H9 (cell line): ENCODE measurements at places on chromosomes 13 and 19.

- H3K27me3 ChIP-seq, result no peaks in the 10 kb centered on the region
- DNase-seq, result no peak
- no peak overlapping the region for H3K4me3 ChIP-seq
- H3K4me1 ChIP-seq, result no peaks in the 10 kb centered on the region; the same call in 1 of the 2 replicates
- H3K27ac ChIP-seq, result no peak overlapping the region
Observed at GRCh38 chr13:77930430-77930829, 11.8 kb upstream of the EDNRB start.

DNA sequence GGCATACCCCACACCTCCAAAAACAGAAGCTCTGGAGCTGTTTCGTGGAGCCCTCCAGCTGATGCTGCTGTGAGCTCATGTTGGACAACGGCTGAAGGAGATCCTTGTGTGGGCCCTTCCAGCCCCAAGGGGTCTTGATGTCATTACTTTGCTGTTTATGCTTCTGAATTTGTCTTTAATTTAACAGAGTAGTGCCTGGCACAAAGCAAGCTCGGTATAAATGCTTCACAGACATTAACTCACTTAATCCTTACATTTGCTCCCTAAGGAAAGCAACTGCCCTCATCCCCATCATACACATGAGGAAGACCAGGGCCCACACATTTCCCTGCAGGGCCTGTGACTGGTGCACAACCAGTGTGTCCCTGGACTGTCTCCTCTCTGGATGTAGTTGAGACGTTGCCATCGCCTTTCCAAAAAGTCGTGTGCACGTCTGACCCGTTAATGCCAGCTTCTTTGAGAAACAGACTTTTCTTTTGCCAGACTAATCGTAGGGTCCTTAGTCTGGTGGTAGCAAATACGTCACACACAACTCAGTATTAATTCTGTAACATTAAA lies 7.6 kb downstream of the COL4A1 start:
- peaks cover 2% of the 10 kb centered on the region; the same call in 2 of the 3 replicates for H3K36me3 ChIP-seq
- no peak overlapping the region for H3K27ac ChIP-seq
- DNase-seq, result no peak
- H3K4me1 ChIP-seq, result no peaks in the 10 kb centered on the region; the same call in 1 of the 2 replicates
- H3K27me3 ChIP-seq, result no peaks in the 10 kb centered on the region
- no peak overlapping the region for H3K4me3 ChIP-seq

GRCh38 chr13:75752826-75753225 lies 116.7 kb downstream of the LMO7 start:
- peaks cover 11% of the 10 kb centered on the region for H3K36me3 ChIP-seq
- H3K4me3 ChIP-seq, result no peak overlapping the region
- H3K27me3 ChIP-seq, result no peaks in the 10 kb centered on the region
- no peak for DNase-seq

GRCh38 chr13:84131249-84131648 lies 249.0 kb upstream of the SLITRK1 start:
- no peaks in the 10 kb centered on the region for H3K4me1 ChIP-seq
- H3K36me3 ChIP-seq, result no peaks in the 10 kb centered on the region
- DNase-seq, result no peak
- H3K27me3 ChIP-seq, result no peaks in the 10 kb centered on the region

GRCh38 chr19:50325310-50326100 lies 3.7 kb downstream of the KCNC3 start:
- peak overlapping the region; percentile 65 for H3K4me3 ChIP-seq
- DNase-seq, result peak; percentile 97
- H3K27me3 ChIP-seq, result peaks cover 8% of the 10 kb centered on the region; the same call in 1 of the 2 replicates
- H3K27ac ChIP-seq, result no peak overlapping the region
- H3K36me3 ChIP-seq, result peaks cover 20% of the 10 kb centered on the region

DNA sequence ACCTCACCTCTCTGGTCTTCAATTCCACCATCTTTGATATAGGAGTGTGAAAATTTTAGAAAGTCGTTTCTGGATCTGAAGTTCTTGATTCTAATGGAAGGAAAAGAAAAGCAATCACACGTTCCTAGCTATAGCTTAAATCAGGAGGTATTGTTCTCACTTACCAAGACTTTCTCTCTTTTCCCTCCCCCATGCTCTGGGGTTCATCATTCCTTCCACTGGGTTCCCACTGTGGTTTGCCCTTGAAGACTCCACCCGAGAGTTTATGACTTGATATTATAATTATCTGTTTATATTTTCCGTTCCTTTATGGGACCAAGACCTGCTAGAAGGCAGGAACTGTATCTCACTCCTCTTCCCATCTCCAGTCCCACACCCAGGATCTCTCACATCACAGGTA lies 76.6 kb downstream of the AKAP11 start:
- H3K4me3 ChIP-seq, result no peak overlapping the region
- DNase-seq, result no peak
- no peaks in the 10 kb centered on the region for H3K4me1 ChIP-seq
- H3K27me3 ChIP-seq, result no peaks in the 10 kb centered on the region
- H3K27ac ChIP-seq, result no peak overlapping the region

- DNase-seq, result no peak
- no peak overlapping the region for H3K27ac ChIP-seq
- H3K4me3 ChIP-seq, result no peak overlapping the region
- H3K4me1 ChIP-seq, result peaks cover 4% of the 10 kb centered on the region; the same call in 1 of the 2 replicates
- no peaks in the 10 kb centered on the region for H3K36me3 ChIP-seq
- H3K27me3 ChIP-seq, result no peaks in the 10 kb centered on the region
Observed at GRCh38 chr13:70430256-70430655, 322.0 kb upstream of the KLHL1 start.

DNA sequence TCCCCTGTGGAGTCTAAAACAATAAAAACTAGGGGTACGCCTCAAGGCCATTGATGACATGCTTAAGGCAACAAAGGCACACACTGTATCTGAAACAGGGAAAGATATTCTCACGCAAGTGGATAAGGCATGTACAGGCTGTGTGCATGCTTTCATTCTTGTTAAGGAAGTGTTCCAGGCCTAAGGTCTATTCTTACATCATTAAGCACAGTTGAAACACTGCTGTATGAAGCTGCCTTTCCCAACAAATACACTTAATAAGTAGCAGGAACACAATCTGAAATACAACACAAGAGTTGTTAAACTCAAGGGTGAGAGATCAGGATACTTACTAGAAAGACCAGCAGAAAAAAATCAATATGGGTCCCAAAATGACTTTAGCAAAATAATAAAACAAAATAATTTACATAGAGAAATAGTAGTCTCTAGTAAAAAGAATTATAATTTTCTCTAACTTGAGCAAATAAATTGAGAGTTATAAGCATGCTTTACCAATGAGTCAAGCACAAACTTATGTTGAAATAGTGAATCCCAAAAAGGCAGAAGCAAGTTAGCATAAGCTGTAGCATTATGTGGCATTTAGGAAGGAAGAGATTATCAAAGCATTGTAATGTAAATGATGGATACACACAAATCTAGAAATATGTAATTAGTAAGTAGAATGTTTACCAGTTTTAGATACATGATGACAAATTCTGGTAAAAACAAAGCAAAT lies 796.9 kb downstream of the SLITRK1 start:
- H3K4me3 ChIP-seq, result no peak overlapping the region
- no peak for DNase-seq
- no peaks in the 10 kb centered on the region for H3K27me3 ChIP-seq
- no peak overlapping the region for H3K27ac ChIP-seq
- H3K4me1 ChIP-seq, result no peaks in the 10 kb centered on the region
- peaks cover 23% of the 10 kb centered on the region for H3K36me3 ChIP-seq

GRCh38 chr13:50457415-50458393 lies 385.8 kb downstream of the DLEU7 start:
- no peaks in the 10 kb centered on the region for H3K27me3 ChIP-seq
- H3K4me3 ChIP-seq, result no peak overlapping the region
- H3K36me3 ChIP-seq, result no peaks in the 10 kb centered on the region
- no peak overlapping the region for H3K27ac ChIP-seq
- H3K4me1 ChIP-seq, result peaks cover 5% of the 10 kb centered on the region; the same call in 1 of the 2 replicates
- DNase-seq, result no peak

DNA sequence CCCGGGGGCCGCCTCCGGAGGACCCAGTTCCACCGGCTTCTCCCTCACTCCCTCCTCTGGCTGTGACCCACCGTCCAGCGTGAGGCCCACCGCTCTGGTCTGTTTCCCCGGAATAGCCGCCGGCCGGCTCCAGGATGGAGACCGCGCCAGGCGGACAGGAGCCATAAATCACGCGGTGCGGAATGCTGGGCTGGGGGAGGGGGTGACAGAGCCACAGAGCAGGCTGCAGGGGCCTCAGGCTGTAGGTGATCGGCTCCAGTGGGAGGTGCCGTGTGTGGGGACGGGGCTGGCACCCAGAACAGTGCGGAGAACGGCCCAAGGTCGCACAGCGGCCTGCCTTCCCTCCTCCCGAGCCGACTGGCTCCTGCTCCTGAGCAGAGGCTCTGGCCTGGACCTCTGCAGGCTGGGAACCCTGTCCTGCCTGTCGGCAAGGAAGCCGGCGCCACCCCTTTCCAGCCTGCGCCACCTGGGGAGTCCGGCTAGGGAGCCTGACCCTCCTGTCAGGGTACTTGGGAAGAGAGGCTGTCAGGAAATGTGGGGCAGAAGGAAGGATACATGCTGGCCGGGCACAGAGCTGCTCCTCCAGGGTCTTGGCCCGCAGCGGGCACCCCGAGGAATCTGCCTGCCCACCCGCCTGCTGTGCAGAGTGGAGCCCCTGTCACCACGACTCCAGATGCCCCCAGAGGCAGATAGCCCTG lies 8.3 kb downstream of the PIAS4 start:
- no peak overlapping the region for H3K4me3 ChIP-seq
- no peaks in the 10 kb centered on the region for H3K27me3 ChIP-seq
- H3K4me1 ChIP-seq, result no peaks in the 10 kb centered on the region
- no peak overlapping the region for H3K27ac ChIP-seq
- peaks cover 11% of the 10 kb centered on the region; the same call in 2 of the 3 replicates for H3K36me3 ChIP-seq
- DNase-seq, result no peak

- H3K36me3 ChIP-seq, result no peaks in the 10 kb centered on the region
- no peak for DNase-seq
- H3K4me1 ChIP-seq, result no peaks in the 10 kb centered on the region
Observed at GRCh38 chr19:6979399-6979798, 41.8 kb downstream of the MBD3L2B start.

- no peak overlapping the region for H3K27ac ChIP-seq
- peak; percentile 98 for DNase-seq
- H3K36me3 ChIP-seq, result peaks cover 6% of the 10 kb centered on the region; the same call in 1 of the 3 replicates
- H3K4me3 ChIP-seq, result peak overlapping the region; percentile 66
- H3K4me1 ChIP-seq, result peaks cover 2% of the 10 kb centered on the region; the same call in 1 of the 2 replicates
Observed at GRCh38 chr19:35140962-35141836, 1.9 kb upstream of the FXYD7 start.

- peaks cover 3% of the 10 kb centered on the region; the same call in 1 of the 2 replicates for H3K4me1 ChIP-seq
- DNase-seq, result peak; percentile 20
- H3K27ac ChIP-seq, result no peak overlapping the region
- H3K36me3 ChIP-seq, result no peaks in the 10 kb centered on the region
Observed at GRCh38 chr13:110923086-110923485, 8.2 kb upstream of the ANKRD10 start.

DNA sequence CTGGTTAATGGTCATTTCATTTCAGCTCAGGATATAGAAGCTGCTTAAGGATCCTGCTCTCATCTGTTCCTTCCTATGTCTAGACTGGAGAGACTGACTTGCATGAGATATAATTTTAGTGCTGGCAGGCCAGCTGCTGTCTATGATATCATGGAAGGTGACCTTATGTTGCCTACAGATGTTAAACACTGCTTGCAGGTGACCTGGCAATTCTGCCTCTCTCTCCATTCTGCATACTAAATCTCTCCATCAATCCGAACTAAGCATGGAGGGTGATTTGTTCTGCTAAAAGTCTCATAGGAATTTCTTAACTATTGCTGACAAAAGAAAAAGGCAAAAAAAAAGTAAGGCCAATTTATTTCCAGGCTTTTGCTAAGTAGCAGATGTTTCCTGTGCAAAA lies 81.0 kb downstream of the CCNA1 start:
- H3K4me1 ChIP-seq, result peaks cover 2% of the 10 kb centered on the region; the same call in 1 of the 2 replicates
- no peak for DNase-seq
- no peak overlapping the region for H3K27ac ChIP-seq
- H3K27me3 ChIP-seq, result no peaks in the 10 kb centered on the region; the same call in 1 of the 2 replicates
- no peak overlapping the region for H3K4me3 ChIP-seq
- no peaks in the 10 kb centered on the region for H3K36me3 ChIP-seq

DNA sequence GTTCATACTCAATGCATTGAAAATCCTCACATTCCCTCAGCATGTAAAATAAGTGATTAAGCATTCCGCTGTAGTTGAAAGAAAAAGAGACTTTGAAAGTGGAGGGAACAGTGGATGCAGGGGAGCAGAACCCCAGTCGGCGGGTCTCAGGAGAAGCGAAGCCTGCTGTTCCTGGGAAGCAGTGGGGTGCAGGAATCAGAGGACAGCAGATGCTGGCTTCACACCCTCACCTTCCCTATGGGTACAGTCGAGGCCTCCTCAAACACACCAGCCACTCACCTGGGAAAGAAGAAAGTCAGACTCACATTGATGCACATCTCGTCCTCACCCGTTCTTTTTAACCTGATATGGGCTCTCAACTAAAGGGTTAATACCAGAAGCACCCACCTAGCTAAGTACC lies 38.2 kb downstream of the COL4A2 start:
- H3K4me1 ChIP-seq, result peaks cover 6% of the 10 kb centered on the region; the same call in 1 of the 2 replicates
- H3K36me3 ChIP-seq, result no peaks in the 10 kb centered on the region
- H3K4me3 ChIP-seq, result no peak overlapping the region

- no peaks in the 10 kb centered on the region for H3K4me1 ChIP-seq
- H3K36me3 ChIP-seq, result peaks cover 15% of the 10 kb centered on the region
Observed at GRCh38 chr19:11418549-11419506, at the start of gene RGL3. Gene RGL3, minus strand, starts transcription at chr19:11419314. Its CDS starts 36 bp downstream, at chr19:11419278.

- H3K27ac ChIP-seq, result no peak overlapping the region
- DNase-seq, result no peak
- peak overlapping the region; percentile 90 for H3K4me3 ChIP-seq
- no peaks in the 10 kb centered on the region for H3K27me3 ChIP-seq
- peaks cover 12% of the 10 kb centered on the region; the same call in 1 of the 2 replicates for H3K4me1 ChIP-seq
Observed at GRCh38 chr19:55258476-55258827, 365 bp downstream of the PPP6R1 start.

- H3K36me3 ChIP-seq, result peaks cover 23% of the 10 kb centered on the region
- no peak overlapping the region for H3K4me3 ChIP-seq
- no peaks in the 10 kb centered on the region for H3K27me3 ChIP-seq
- no peaks in the 10 kb centered on the region; the same call in 1 of the 2 replicates for H3K4me1 ChIP-seq
- DNase-seq, result peak; percentile 15
Observed at GRCh38 chr19:40588926-40589569, 12.1 kb upstream of the LTBP4 start.

DNA sequence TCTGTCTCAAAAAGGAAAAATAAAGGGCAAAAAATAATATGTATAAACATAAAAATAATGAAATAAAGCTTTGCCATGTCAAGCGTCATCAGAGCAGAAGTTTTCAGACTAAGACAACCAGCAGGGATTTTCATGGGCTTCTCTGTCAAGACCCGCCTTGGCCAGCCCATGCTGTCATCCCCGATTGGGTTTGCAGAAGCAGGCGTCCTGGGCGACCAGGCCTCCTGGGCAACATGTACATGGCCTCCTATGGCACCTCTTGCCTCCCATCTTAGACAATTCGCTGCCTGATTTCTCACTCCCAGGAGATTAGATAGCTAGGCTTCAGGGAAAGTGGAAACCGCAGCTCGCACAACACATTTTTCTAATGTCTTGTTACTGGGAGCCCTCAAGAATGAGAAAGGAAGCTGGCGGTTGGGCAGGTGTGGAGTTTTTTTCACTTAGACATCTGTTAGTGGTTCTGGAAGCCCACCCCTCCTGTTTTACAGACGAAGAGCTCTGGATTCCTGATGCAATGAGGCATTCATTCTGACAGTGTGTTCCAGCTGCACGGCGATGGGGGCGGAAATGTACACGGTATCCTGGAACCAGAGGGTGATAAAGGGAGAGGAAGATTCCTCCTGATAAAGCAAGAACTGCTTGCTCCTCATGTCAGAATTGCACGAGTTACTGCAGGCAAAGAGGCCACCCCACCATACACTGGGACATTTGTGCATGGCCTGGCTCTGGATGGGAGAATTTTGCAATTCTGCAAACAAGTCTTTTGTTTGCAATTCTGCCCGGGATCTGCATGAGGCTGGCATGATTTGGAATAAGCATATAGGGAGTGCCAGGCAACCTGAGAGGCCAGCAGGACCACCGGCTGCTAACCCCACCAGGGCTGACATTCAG lies 47.4 kb upstream of the KATNAL1 start:
- H3K36me3 ChIP-seq, result peaks cover 4% of the 10 kb centered on the region; the same call in 1 of the 3 replicates
- H3K27me3 ChIP-seq, result no peaks in the 10 kb centered on the region
- no peak overlapping the region for H3K4me3 ChIP-seq
- H3K4me1 ChIP-seq, result no peaks in the 10 kb centered on the region
- no peak for DNase-seq
- H3K27ac ChIP-seq, result no peak overlapping the region
